ENCODE measurements at places on chromosomes 3 and 15.

DNA sequence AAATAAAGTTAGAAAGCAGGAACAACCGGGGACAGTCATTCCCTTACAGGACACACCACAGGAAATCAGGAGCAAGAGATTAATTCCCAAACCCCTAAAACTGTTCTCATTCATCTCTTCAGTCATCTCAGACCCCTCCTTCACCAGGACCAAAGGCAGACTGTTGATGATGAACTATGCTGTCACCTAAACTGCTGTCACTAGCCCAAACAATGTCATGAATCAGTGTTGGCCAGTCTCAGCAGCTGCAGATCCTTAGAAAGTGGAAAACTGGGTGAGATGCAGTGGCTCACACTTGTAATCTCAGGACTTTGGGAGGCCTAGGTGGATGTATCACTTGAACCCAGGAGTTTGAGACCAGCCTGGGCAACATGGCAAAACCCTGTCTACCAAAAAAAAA is 909.6 kb downstream of the ROBO1 start:
- DNase-seq, result no peak
- H3K4me1 ChIP-seq, result no peaks in the 10 kb centered on the region
- no peak overlapping the region for H3K4me3 ChIP-seq
- no peak overlapping the region for H3K27ac ChIP-seq
- H3K27me3 ChIP-seq, result no peaks in the 10 kb centered on the region

DNA sequence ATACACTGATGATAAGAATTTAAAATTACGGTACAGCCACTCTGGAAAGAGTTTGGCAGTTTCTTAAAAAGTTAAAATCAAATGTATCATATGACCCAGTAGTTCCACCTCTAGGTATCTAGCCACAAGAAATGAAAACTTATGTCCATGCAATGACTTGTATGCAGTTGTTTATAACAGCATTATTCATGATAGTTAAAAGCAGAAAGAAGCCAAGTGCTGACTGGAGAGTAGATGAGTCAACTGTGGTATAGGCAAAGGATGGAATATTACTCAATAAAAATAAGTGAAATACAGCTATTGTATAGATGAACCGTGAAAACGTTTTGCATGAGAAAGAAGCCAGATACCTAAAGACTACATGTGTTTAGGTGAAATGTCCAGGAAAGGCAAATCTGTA is 14.8 kb downstream of the GPR87 start:
- H3K27me3 ChIP-seq, result peaks cover 55% of the 10 kb centered on the region
- peaks cover 10% of the 10 kb centered on the region for H3K4me1 ChIP-seq
- H3K36me3 ChIP-seq, result peaks cover 2% of the 10 kb centered on the region
- DNase-seq, result no peak
- no peak overlapping the region for H3K27ac ChIP-seq

DNA sequence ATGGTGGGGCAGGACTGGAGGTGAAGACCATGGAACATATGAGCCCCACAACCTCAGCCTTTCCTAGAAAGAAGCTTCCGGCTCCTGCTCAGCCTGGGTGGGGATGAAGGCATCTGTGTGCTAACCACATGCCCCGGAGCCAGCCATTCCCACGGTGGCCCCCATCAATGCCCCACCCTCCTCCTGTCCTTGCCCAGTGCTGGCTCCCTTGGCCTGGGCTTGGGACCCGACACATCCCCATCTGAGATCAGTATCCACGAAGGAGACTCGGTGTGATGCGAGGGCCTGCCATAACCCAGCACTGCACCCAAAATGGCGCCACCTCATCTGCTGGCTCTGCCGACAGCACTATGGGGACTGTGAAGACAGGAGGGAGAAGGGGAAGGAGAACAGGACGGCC is 16.5 kb upstream of the PLXND1 start:
- no peaks in the 10 kb centered on the region for H3K27me3 ChIP-seq
- H3K4me3 ChIP-seq, result no peak overlapping the region
- no peak for DNase-seq
- H3K36me3 ChIP-seq, result no peaks in the 10 kb centered on the region

DNA sequence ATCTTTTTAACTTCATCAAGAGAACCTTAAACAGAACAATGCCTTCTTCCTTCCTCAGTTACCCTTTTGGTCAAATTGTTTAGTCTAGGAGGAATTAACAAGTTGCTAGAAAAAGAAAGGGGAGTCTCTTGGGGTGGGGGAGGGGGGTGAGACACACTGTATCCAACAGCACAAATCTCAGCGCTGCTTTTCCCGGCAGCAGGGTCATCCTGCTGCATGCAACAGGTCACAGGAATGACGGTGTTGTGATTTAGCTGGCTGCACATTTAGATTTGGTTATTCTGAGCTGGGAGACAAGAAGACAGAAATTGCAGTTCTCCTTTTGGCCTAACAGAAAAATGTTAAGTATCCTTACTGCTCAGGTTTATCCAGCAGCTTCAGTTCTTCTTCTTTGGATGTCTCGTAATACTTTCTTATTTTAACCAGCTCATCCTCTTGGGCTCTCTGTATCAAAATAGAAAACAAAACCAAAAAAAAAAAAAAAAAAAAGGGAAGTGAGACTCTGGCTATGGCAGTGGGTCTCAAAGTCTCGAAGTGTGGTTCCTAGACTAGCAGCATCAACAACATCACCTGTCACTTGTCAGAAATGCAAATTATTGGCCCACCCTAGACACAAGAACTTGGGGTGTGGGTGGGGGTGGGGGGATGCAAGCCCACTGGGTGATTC is 190.5 kb downstream of the GREM1 start:
- H3K4me1 ChIP-seq, result peaks cover 2% of the 10 kb centered on the region
- no peak overlapping the region for H3K4me3 ChIP-seq
- no peak for DNase-seq

DNA sequence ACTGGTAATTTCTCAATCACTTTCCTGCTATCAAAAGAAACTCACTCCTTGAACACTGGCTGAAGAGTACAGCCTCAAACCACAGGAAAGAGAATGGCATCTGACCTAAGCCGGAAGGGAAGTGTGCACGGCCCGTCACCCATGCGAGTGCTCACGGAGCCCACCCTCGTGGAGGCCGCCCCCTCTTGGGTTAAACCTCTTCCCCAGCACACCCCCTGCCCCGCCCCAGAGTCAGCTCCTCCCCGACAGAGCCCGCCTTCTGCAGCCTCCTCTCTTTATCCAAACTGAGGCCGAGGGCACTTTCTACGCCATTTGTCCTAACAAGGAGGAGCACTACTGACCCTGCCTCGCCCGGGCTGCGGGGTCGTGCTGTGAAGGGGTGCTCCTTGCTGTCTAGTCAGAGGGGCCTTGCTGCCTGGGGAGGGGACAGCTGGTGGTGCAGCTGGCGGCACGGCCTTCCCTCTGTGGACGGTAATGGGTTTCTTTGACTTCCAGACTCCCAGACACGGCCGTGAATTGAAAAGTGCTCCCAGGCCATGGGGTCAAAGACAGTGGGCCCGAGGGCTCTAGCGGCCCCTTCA is 137.7 kb downstream of the NSMCE3 start:
- no peak for DNase-seq
- H3K4me1 ChIP-seq, result peaks cover 4% of the 10 kb centered on the region
- peaks cover 21% of the 10 kb centered on the region for H3K27me3 ChIP-seq

GRCh38 chr3:69130689-69131088 is 8.3 kb upstream of the LMOD3 start:
- H3K4me3 ChIP-seq, result no peak overlapping the region
- H3K36me3 ChIP-seq, result peaks cover 2% of the 10 kb centered on the region
- no peak for DNase-seq
- peaks cover 2% of the 10 kb centered on the region for H3K4me1 ChIP-seq
- peaks cover 17% of the 10 kb centered on the region for H3K27me3 ChIP-seq

DNA sequence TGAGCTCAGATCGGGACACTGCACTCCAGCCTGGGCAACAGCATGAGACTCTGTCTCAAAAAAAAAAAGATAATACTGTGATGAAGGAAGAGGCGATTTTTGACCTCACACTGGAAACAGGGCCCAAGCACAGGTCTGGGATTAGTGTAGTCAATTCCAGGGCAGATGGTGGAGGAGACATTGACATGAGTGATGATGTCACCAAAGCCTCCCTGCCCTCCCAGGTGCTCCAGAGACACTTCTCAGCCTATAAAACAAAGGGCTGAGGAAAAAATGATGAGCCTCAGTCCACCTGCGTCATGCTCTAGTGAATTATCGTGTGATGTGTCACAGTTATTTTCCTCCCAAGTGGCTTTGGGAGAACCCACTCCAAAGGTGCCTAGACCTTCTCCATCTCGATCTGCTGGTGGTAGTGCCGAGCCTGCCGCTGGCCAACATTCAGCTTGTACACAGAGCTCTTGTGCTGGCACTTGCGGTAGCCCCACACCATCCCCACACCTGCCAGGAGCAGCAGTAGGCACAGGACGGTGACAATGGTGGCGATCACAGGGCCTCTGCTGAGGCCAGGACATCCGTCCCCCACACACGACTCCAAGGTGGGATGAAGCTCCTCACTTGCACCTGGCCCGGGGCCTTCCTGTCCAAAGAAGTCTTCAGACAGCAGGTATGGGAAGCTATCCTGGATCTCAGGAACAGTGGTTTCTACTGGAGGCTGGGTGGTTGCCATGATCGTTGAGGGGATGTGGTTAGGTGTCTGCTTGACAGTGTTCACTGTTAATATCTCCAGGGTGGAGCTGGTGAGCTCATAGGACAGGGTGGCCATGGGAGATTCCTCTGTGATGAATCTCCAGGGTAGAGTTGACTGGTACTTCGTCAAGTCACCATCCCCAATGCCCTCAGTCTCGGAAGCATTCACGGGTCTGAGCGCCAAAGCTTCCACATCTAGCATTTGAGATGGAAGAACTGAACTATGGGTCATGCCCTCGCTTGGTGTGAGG is 38.8 kb downstream of the CRTAP start:
- H3K27ac ChIP-seq, result no peak overlapping the region
- no peaks in the 10 kb centered on the region for H3K36me3 ChIP-seq
- H3K4me1 ChIP-seq, result peaks cover 3% of the 10 kb centered on the region
- no peak for DNase-seq
- no peak overlapping the region for H3K4me3 ChIP-seq

Measured in T-helper 17 cell (primary cell).